ENCODE measurements at places on chromosomes 2 and 18. TPM values are rescaled to one million over a fixed set of nuclear protein-coding genes. Genes with fewer than 3 reads are reported as not detected.

DNA sequence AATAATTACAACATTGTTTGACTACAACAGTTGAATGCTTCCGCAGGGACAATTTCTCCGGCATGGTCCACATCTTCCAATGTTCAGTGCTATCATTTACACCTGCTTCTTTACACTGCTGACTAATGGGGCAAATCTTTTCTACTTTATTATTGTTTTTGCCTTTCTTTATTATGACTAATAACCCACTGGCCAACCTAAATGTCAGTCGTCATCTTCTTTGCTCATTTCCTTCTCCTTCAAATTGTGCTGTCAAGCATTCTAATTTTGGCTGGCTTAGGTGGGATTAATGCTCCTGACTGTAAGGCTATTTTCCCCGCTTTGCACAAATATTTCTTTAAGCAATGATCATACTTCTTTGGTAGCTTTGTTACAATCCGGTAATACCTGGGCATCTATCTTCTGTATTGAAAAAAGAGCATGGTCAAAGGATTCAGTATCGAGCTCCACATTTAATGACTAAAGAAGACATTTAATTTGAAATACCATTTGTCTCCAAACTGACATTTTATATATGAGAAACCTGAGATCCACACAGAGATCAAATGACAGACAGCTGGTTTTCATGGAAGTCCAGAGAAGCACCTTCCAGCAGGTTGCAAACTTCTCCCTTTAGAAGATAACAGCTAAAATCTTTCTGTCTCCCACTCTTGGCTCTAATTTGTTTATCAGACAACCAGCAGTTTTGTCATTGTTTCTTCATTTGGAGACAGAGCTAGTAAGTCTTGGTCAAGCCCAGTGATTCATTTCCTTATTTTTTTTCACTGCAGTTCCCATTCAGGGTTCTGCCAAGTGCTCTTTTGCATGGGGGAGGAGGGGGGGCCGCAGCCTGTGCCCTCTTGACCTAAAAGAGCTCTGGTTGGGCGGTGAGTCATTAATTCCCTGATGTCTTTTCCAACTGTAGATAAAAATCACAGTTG is 132.9 kb downstream of the SOCS6 start:
- peak; percentile 90 for DNase-seq

DNA sequence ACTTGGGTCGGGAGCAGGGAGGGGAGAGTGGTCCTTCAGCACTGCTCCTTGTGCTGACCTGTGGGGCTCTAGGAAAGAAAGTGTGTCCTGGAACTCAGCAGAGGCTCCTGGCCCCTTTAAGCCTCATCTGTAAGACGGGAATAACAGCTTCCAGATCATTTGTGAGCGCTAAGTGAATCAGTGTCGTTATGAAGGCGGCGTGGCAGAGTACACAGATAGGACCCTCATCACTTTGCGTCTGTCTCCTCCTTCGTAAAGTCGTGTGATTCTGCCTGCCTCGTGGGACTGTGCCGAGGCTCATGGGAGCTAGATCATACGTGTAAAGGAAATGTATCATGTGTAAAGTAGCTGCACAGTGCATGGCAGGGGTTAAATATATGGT is 18.6 kb downstream of the COLEC11 start:
- no peak for DNase-seq

TMEM87B gene
- total RNA-seq, result 14.1 TPM

GRCh38 chr2:63977904-63978303 is 41.3 kb downstream of the VPS54 start:
- no peak for DNase-seq

RBM45 gene
- total RNA-seq, result 19.0 TPM

ITGA4 gene
- total RNA-seq, result 11.3 TPM

DNA sequence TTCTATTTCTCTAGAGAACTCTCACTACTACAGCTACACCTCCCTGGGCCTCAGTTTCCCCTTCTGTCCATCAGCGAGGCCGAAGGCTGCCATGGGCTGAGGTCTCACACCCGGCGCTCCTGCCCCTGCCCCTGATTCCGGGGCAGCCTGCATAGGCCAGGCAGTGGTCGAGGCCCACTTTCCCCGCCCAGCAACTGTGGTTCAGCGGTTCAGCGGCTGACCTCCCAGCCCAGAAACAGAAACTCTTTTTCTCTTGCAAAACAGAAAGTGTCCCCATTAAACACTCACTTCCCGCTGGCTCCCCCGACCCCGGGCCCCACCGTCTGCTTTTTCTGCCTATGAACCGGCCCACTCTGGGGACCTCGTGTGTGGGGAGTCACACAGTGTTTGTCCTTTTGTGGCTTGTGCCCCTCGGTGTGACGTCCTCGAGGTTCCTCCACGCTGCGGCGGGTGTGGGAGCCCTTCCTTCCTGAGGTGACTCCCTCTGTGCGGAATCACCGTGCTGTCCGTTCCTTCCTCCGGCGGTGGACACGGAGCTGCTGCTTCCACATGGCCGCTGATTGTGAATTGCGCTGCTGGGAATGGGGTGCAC is 16.0 kb downstream of the PDCD1 start:
- no peak for DNase-seq

DNA sequence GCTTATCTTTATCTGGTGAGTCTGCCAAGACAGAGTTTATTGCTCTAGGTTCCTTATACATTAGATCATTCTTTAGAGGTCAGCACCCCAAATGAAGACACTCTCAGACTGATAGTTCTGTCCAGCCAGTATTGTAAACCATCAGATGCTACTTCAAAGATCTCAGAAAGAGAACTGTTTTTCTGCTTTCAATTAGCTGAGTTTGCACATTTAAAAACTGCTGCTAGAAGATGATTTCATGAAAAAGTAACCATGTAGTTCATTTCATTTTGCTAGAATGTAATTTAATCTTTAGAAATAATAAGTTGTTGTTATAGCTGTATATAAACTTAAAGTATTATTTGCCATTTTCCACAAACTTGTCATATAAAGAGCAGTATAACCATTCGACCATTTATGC is 344.5 kb upstream of the ATP5MC3 start:
- no peak for DNase-seq

GRCh38 chr2:1162768-1163584 is 212.3 kb downstream of the SNTG2 start:
- peak; percentile 79 for DNase-seq

ABCB11 gene
- total RNA-seq, result not detected

GRCh38 chr2:33475224-33476130 is 972 bp upstream of the RASGRP3 start:
- DNase-seq, result peak; percentile 84

- DNase-seq, result no peak
Observed at GRCh38 chr2:240898108-240898730, 2.3 kb upstream of the MAB21L4 start.

GRCh38 chr18:25229081-25229480 is 122.9 kb downstream of the ZNF521 start:
- DNase-seq, result peak; percentile 46

- DNase-seq, result no peak
Observed at GRCh38 chr2:143148757-143149156, 19.5 kb downstream of the ARHGAP15 start.

GRCh38 chr2:53475321-53475720 is 292.3 kb upstream of the CHAC2 start:
- peak; percentile 3 for DNase-seq

GALNT13 gene
- not detected for total RNA-seq

GRCh38 chr2:133495226-133495625 is 73.0 kb downstream of the NCKAP5 start:
- no peak for DNase-seq

DNA sequence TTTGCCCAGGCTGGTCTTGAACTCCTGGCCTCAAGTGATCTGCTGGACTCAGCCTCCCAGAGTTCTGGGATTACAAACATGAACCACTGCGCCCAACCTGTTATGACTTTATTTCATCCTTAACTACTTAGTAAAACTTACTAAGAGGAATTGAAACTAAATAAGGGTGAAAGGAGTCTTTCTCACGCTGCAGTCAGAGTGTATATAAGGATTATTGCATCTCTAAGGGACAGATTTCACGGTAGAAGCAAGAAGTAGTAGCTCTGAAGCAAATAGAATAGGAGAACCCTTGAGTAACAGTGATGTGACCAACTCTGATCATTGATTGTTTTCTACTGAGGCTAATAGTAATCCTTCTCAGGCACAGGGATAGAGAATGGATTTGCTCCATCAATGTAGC is 960.1 kb downstream of the CPS1 start:
- no peak for DNase-seq

- DNase-seq, result no peak
Observed at GRCh38 chr2:235419996-235420395, 73.8 kb upstream of the AGAP1 start.

DRC1 gene
- not detected for total RNA-seq

UGT1A5 gene
- 0.34 TPM for total RNA-seq

INPP4A gene
- 10.1 TPM for total RNA-seq

GAREM1 gene
- total RNA-seq, result 1.5 TPM

DNA sequence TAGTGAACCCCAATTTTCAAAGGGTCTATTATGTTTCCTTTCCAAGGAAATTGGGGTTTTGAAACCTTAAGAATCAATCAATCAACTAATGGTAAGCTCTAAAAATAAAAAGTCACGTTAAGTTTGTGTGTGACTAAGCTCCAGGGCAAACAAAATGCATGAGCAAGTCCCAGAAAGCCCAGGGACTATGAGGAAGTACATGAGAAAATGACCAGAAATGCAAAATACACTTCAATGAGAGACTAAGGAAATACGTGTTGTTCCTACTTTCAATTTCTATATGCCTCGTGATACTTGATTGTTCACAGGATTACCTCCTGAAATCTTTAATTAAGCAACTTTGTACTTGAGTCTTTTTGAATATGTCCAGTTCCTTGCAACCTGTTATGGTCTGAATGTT is 684.4 kb upstream of the SYT4 start:
- DNase-seq, result no peak

GKN1 gene
- not detected for total RNA-seq

GRCh38 chr2:230589497-230590015 is 123.1 kb upstream of the CAB39 start:
- no peak for DNase-seq

TMEM247 gene
- not detected for total RNA-seq

DNA sequence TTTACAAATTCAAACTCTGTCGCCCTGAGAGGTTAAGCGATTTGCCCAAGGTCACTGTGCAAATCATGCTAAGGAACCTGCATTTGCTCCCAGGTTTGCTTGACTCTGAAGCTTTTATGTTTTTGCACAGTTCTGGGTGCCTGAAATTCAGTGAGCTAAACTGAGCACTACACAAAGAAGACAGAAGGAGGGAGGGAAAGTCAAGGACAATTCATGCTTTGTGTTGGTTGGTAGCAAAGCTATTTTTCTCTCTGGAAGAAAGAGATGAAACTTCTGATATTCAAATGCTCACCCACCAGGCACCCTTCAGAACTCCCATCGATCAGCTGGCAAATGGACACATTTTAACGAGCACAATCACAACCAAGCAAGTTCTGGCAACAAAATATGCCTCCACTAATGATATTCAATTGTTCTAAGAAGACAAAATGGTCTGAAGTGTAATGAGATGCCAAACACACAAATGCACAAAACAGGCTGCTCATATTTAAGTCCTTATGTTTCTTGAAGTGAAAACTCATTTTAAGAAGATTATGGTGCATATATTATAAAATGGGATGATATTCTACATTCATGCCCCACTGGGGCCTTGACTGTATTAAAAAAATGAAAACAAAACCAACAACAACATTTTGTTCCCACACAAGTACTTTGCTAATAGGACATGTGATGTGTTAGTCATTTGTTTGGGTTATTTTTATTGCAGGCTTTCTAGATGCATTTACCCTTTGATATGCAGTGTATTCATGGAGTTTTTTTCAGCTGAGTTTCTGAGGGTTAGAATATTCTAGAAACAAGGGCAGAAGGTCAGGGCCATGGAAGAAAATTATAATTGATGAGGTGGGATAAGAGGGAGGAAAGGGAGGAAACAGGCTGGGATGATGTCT is 445.6 kb upstream of the CELF4 start:
- DNase-seq, result no peak

DNA sequence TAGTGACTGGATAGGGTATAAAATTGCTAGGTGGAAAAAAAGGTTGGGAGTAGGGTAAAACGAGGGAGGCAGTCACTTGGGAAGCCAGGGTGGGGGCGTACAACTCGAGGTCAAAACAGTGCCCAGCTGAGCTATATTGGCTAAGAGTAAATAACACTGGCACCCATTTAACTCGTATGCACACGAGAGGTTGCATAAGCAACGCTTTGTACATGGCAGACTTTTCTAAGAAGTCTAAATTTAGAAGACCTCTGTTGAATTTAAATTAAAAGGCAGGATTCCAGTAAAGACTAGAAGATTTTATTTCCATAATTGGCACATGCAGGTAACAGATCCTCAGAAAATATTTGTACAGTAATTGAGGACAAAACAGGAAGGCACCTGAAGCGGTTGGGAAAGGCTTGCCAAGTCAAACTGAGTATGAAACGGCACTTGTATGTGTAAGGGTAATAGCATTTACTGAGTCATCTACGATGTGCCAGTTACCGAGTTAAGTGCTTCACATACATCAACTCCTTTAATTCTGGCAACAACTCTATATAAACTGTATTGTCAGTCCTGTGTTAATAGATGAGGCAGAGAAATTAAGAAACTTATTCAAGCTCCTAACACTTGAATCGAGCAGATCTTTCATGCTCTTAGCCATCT is 1.4 kb upstream of the MALT1 start:
- DNase-seq, result peak; percentile 82

GRCh38 chr2:65499216-65499615 is 66.8 kb upstream of the SPRED2 start:
- no peak for DNase-seq

DNA sequence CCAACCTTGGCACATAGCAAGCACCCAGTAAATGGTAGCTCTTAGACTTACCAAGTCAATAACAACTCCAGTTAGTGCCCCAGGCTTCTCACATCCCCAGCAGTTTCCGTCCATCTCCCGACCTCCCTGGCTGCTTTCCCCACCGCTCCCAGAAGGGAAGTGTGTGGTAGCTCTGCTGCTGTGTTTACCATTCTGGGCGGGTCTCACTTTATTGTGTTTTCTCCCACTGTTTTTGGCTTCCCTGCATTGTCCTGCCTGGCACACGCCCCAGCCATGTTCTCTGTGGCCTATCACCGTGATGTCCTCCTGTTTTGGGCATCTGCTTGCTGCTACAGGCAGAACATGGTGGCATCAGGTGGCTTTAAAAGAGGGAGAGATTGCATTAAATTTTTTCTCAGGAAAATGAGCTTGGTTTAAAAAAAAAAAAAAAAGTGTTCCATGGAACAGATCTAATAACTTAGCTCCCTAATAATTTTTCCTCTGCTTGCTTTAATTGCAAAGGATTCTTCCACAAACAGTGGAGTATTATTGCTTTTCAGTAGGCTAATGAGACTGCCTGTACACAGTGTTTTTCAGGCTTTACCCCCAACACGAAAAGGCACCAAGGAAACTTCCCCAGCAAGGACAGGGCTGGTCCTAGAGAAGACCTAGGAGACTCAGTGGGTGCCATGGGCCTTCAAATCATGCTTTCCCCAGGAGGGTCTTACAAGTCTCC is 8.0 kb upstream of the COX7A2L start:
- no peak for DNase-seq

GRCh38 chr2:99725820-99726219 is 236.0 kb upstream of the REV1 start:
- no peak for DNase-seq
